ENCODE measurements at places on chromosomes 7 and 10.

- no peak for DNase-seq
Observed at GRCh38 chr10:10824591-10825148, 193.0 kb upstream of the CELF2 start.

GRCh38 chr10:68010426-68010940 lies 64.6 kb downstream of the HERC4 start:
- no peak for DNase-seq

GRCh38 chr10:88913127-88913526 lies 33.1 kb downstream of the STAMBPL1 start:
- DNase-seq, result no peak

GRCh38 chr10:59872892-59873463 lies 33.4 kb downstream of the CCDC6 start:
- no peak for DNase-seq
